ENCODE measurements at places on chromosomes 7 and 10. TPM values are rescaled to one million over a fixed set of nuclear protein-coding genes. Genes with fewer than 3 reads are reported as not detected.
A peak's percentile ranks its signal among the peaks of the same experiment; 100 is the strongest.

Gene NRG3
- total RNA-seq = not detected

Gene TAS2R60
- 8.5 TPM for total RNA-seq

GRCh38 chr10:28765641-28766040 lies 88.3 kb downstream of the BAMBI start:
- H3K4me3 ChIP-seq = no peak overlapping the region
- H3K36me3 ChIP-seq = no peaks in the 10 kb centered on the region
- no peak overlapping the region for H3K27ac ChIP-seq

DNA sequence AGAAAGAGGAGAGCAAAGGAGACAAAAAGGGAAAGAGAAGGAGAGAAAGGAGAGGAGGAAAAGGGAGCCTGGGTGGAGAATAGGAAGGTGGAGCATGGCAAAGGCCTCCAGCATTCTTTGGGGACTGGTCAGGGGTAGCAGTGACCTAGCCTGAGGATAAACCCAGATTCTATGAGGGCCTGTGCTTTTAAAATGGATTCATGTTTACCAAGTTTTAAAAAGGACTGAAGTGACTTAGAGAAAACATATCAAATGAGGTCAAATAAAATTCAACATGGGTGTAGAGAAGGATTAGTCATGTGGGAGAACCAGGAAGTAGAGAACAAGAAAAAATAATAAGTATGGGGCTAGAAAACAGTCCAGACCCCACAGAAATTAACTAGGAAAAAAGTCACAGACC lies 20.7 kb downstream of the CREB3L2 start:
- peak overlapping the region; percentile 96 for H3K27ac ChIP-seq
- H3K4me3 ChIP-seq = peak overlapping the region; percentile 30
- H3K4me1 ChIP-seq = peaks cover 100% of the 10 kb centered on the region

DNA sequence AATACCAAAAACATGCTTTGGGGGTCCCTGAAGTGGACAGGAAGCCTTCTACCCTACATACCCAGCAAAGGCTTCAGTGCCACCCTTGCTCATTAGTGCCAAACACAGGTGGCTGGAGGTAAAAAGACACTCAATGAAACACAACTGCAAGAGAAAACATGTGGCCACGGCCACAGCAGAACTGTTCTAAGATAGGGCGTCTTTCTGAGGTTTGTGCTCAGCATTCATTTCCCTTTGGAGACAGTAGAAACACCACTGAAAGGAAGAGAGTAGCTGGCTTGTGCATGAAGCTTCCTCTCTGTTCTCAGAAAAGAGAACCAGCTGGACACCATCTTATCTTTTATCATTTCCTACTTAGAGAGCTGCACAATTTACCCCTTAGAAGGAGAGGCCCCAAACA lies 143.0 kb downstream of the PLXNA4 start:
- DNase-seq = no peak
- no peaks in the 10 kb centered on the region for H3K36me3 ChIP-seq
- H3K4me3 ChIP-seq = no peak overlapping the region
- no peak overlapping the region for H3K27ac ChIP-seq
- no peaks in the 10 kb centered on the region for H3K27me3 ChIP-seq

DNA sequence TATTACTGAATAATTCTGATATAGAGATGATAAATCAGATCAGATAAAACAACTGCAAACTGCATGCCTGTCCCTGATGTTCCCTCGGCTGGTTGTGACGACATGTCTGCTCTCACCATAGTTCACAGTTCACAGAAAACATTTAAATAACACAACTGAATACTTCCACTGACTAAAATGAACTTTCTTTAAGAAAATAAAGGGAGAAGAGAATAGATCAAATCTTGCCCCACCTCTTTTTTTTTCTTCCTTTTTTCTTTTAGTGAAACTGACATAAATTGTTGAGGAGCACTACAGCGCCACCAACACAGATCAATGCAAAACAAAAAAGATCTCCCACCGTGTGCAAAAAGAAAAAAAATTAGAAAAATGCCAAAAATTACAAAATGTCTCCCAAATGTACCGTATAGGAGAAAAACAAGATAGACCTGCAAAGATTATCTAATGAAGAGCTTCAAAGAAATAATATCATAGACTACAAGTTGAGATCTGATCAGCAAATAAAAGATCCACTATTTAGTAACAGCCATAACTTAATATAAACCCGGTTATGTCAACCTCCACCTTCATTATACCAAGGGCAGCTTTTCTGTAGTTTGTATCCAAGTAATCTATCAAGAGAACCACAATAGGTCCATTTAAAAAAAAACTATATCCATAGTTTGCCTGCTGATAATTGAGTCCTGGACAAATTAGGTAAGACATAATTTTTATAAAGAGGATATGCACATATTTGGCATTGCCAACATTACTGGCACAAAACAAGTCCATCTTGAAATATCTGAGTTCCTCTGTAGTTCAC lies 30.7 kb upstream of the EPC1 start:
- H3K4me1 ChIP-seq = peaks cover 14% of the 10 kb centered on the region
- no peaks in the 10 kb centered on the region for H3K27me3 ChIP-seq
- DNase-seq = no peak
- H3K36me3 ChIP-seq = no peaks in the 10 kb centered on the region
- peak overlapping the region; percentile 99 for H3K4me3 ChIP-seq

- no peaks in the 10 kb centered on the region for H3K27me3 ChIP-seq
- no peak overlapping the region for H3K4me3 ChIP-seq
- DNase-seq = no peak
Measured at GRCh38 chr7:145123502-145123901, 287.6 kb upstream of the TPK1 start.

Data from thoracic aorta (tissue), 2 donors.